ENCODE measurements at places on chromosomes 1 and 21.

DNA sequence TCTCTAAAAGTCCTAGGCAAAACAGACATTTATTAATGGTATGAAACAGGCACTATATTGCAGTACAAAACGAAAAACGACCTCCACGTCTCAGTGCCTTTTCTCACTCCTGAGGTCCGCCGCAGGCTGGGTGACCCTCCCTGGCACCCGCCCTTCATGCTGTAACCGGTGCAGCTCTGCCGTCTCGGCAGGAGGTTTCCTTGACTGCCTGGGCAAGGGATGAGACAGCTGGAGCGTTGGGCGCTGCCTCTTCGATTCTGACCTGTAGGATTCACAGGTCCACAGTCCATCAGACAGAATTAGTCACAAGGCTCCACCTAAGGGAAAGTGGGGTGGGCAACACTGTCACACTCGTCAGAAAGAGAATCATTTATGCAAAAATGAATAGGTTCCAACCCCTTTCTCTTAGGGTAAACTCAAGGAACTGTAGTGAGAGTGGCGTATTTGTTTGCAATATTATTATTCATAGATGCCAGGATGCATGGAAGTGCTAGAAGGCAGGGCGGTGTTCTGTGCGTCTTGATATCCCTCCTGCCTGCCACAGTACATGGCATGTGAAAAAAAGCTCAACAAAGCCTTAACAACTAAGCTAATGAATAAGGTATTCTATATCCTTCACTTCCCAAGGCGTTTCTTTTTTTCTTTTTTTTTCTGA, 23.5 kb upstream of the ZBTB18 start:
- DNase-seq: no peak

- no peak for DNase-seq
Measured at GRCh38 chr1:54408147-54409066, 2.2 kb upstream of the SSBP3 start.

GRCh38 chr1:174884038-174884437, 115.7 kb upstream of the CACYBP start:
- DNase-seq: no peak

- DNase-seq: no peak
Measured at GRCh38 chr1:53206735-53207379, 10.2 kb downstream of the CPT2 start.

- DNase-seq: no peak
Measured at GRCh38 chr1:3539707-3540425, 71.4 kb downstream of the MEGF6 start.

- no peak for DNase-seq
Measured at GRCh38 chr21:27694667-27695066, 727.8 kb upstream of the ADAMTS5 start.

DNA sequence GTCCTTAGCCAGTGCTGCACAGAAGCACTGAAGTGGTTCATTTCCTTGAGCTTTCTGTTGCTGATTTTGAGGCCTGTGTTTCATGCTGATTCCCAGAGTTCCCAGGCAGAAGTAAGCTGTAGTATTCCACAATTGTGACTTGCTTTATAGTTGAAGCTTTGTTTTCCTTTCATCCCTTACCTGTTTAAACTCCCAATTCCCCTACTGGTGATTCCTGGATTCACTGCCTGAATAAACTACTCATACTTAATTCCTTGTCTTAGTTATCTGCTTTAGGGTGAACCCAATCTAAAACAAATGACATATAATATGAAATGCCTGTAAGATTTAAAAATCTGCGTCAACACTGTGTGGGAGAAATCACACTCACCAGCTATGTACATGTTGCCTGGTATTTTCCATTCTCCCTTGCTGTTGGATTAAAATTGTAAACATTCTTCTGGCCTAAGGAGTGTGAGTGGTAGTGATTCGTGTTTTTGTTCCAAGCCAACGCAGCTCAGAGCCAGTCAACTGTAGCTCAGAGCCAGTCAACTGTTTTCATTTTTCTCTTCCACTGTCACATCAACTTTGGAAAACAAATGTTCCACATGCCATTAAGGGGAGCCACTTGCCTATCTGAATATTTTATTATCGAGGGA, 879.4 kb downstream of the MRPL39 start:
- DNase-seq: no peak

DNA sequence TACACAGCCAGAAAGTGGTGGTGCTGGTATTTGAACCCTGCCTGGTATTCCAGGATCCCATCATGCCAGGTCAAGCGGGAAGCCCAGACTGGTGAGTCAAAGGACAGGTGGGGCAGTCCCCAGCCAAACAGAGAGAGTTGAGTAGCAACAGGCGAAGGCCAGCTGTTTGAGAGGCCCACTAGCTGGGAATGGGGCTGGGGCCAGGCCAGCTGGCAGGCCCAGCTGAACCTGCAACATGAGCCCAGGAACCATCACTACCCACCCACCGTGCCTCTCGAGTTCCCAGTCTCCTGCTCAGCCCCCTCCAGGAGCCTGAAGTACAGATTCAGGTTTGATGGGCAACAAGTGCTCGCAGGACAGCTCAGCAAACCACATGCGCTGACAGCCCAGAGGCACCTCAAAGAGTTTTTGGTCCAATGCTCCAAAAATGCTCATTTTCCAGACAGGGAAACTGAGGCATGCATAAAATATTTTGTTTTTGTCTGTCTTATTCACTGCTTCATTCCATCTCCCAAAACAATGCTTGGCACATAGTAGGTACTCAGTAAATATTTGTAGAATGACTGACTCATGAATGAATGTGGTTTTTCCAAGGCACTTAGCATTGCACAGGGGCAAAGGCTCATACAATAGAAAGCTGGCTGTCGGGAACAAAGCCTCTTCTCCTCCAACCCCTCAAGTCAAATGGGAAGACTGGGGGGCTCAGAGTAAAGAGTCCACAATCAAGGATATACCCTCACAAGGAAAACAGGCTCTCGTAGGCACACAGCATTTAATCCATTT, 42.5 kb upstream of the CLIC4 start:
- DNase-seq: no peak

GRCh38 chr1:182213163-182213562, 151.7 kb upstream of the ZNF648 start:
- DNase-seq: no peak

DNA sequence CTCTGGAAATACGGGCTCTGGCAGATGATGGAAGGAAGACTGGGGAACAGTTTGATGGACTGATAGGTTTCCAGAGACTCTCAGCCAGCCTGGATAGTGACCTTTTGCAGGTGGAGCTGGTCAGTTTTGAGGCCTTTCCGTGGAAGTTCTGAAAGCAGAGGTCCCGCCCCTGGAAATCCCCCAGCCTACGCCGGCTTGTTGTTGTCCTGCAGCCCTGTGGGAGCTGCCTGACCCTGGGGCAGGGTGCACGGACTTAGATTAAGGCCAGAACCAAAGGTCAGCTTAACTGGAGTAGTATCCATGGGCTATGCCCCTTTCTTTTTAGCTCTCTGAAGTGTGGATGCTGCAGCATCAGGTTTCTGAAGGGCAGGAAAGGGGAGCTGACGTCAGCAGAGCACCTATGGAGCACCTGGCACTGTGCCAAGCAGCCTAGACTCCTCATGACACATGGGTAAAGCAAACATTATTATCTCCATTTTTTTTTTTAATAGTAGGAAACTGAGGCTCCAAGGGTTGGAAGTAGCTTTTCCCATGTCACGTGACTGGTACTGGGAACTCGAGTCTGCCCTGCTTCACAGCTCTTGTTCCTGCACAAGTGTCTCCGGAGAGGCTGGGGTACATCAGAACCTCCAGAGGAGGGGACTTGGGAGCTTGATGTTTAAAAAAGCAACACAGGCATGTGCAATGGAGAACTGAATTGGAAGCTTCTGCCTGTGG, 38.5 kb downstream of the IER5 start:
- no peak for DNase-seq

GRCh38 chr21:14737284-14737691, 191.2 kb upstream of the SAMSN1 start:
- no peak for DNase-seq

DNA sequence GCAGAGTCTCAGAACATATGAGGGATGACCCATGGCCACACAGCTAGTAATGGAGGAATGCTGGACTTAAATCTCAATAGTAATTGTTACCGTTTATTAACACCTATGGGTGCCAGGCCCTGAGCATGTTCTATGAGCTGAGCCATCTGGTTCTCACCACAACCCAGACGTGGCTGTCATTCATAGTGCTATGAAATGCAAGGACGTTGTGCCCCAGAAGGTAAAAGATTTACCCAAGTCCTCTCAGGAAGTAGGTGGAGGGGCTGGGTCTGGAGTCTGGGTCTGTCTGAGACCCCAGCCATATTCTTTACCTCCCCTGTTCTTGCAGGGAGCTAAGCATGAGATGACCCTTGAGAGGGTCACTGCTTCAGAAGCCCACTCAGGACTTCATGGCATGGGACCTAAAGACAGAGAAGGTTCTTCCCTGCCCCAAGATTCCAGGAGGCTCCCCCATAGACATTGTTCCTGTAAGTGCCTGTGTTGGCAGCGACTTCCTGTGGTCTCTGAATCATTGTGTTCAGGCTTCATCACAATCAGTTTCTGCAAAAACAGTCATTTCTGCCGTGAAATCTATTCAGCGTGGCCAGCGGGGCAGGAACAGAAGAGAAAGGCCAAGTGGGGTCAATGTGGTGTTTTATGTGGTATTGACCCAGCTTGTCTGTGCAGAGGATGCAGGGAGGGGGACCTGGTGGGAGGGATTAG, 475.4 kb downstream of the PTPRU start:
- DNase-seq: no peak

DNA sequence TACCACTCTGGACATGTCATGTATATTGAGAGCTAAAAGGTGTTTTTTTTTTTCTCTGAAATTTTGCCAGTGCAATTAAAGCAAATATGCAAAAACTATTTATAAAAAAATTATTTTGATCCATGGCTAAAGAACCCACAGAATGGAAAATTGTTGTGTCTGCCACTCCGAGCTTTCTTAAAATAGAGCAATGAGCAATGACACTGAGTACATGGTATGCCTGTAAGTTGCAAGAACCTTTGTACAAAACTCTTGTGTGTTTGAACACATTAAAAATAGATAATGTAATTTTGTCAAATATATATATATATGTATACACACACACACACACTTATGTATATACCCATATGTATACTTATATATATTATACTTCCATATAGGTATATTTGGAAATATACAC, 1530.9 kb upstream of the B3GALT2 start:
- no peak for DNase-seq

- DNase-seq: no peak
Measured at GRCh38 chr1:16434007-16434406, 3.2 kb downstream of the SPATA21 start.

DNA sequence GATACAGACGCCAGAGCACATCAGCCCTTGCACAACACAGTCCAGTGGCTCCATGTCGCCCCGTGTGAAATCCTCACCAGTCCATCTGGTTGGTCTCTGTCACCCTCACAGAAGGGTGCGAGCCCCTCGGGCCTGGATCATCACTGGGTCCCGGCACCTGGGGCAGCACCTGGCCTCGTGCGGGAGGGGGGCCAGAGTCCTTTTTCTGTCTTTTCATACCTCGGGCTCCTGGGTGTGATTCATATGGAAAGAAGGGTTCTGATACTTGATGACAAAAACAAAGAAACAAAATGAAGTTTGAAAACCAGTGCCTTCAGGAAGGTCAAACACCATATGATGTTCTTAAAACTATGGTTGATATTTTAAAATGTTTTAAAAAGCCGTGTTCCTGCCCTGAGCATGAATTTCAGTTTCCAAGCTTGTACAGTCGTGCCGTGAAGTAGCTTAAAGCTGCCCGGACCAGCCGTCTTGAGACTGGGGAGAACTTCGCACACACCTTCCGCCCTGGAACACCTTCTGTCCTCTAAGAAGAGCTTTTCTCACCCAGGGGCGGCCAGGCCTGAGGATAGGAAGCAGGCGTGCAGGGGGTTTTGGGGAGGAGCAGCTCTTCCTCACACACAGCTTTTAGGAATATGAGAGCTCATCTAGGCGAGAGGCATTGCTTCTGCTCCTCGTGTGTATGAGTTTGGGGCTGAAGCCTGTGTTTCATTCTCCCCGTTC, 35.2 kb downstream of the SLC37A1 start:
- DNase-seq: no peak

- DNase-seq: no peak
Measured at GRCh38 chr1:36125129-36125991, at the start of gene COL8A2. COL8A2 (minus strand) TSS chr1:36125222; CDS start chr1:36100242, 24,980 bp downstream.

DNA sequence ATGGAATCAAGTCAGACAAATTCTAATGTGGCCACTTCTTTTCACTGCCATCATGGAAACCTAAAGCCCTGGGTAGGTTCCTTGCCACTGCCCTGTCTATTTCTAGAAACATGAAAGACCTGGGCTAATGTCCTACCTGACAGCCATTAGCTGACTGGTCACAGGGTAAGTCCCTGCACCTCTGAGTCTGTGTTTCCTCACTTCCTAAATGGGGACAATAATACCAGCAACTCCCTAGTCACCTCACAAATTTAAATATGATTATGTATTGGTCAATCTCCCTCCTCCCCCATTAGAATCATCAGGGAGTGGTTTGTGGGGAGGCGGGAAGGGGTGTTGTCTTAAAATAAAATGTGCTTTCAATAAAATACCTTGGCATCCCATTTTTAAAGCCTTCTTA, 2.2 kb downstream of the CREG1 start:
- DNase-seq: no peak

DNA sequence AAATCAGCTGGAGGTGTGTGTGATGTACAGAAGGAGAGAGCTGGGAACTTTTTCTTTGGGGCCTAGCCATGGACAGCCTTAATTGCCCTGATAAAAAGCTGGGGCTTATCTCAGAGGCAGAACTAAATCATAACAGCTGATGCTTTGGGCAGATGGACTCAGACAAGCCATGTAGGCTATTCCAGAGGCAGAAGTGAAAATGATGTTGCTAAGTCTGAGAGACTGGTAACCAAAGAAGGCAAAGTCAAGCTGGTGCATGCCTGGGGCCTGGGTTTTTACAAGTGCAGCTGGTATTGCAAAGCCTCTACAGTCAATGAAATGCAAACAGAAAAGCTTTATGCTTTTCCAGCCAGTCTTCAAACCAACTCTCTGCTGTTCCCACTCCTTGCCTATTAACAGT, 39.0 kb upstream of the LMX1A start:
- DNase-seq: no peak

DNA sequence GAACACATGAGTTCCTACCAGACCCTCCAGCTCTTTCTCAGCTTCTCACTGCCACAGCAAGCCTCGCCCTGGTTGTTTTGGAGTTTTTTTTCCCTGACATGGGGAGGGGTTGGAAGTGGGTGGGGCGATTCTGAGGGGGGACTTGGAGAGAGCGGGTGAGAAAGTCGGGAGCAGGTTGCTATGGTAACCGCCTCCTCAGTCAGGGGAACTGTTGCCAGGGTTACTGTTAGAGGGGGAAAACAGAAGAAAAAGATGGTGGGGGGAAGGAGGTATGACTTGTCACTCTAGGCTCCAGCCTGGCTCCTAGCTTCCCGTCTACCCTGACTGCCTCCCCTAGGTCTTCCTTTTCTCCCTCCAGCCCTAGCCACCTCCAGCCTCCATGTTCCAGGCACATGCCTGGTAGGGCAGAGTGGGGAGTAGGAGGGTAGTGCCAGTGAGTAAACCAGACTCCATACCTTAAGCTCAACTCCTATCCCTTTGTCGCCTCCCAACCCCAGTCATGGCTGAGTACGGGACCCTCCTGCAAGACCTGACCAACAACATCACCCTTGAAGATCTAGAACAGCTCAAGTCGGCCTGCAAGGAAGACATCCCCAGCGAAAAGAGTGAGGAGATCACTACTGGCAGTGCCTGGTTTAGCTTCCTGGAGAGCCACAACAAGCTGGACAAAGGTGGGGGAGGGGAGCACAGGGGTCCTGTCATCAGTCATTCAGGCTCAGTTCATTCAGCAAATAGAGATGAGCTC, 6.0 kb downstream of the PEA15 start:
- DNase-seq: no peak

GRCh38 chr1:195958131-195958530, 650.1 kb downstream of the KCNT2 start:
- no peak for DNase-seq

All from GM13976 (cell line).